AG04449 (cell line): ENCODE measurements at places on chromosomes 5 and 9.
A peak's percentile ranks its signal among the peaks of the same experiment; 100 is the strongest.

GRCh38 chr5:77912721-77913120 is 136.6 kb upstream of the TBCA start:
- no peak for DNase-seq

DNA sequence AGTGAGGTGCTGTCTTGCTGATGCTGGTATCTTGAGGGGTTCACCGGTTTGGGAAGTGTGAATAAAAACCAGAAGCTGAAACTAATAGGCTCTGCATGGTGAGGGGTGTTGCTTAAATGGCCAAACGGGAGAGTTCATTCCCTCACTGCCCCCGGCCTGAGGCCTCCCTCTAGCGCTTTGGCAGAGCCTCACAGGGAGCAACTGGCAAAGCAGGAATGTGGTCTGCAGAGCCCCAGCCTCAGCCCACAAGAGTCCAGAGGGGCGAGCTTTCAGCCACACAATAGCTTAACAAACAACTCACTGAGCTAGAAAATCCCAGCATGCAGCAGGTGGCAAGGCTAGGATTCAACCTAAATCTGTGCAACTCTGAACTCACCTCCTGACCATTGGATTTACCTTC is 234.8 kb downstream of the MED10 start:
- DNase-seq, result no peak

GRCh38 chr9:110776221-110776620 is 107.6 kb downstream of the MUSK start:
- DNase-seq, result no peak

- no peak for DNase-seq
Measured at GRCh38 chr9:83794051-83794450, 23.5 kb downstream of the GKAP1 start.

GRCh38 chr9:86668488-86668887 is 278.8 kb downstream of the GAS1 start:
- no peak for DNase-seq

DNA sequence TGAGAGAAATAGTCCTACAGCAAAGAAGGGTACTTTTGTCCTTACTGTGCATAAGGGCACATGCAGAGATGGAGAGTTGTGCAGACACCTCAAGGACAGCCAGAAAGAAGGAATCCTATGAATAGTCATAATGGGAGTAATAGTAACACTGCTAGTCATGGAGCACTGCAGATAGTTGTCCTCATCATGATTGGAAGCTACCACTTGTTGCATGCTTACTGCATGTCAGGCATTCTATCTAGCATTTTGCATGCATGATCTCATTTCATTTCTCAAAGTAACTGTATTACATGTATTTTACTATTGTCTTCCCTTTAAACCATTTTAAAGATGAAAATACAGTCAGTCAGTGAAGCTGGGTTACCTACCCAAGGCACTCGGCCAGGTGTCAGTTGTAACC is 81.3 kb downstream of the PIK3R1 start:
- no peak for DNase-seq

DNA sequence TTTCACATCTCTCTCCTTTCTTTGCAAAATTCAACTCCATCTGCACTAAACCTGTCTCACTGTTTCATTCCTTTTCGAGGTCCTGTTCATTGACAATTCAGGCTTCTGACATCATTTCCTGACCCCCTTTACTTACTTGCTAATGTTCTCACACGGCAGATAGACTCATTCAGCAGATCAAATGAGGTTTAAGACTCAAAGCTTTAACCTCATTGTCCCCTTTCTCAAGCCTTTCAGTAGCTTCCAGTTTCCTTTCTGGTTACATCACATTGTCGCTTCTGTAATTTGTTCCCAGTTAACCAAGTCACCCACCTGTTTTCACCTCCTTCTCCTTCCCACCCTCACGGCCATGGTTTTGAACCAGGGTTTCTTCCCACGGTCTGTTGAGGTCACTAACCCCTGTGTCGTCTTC is 143.4 kb upstream of the OTULINL start:
- DNase-seq, result no peak

DNA sequence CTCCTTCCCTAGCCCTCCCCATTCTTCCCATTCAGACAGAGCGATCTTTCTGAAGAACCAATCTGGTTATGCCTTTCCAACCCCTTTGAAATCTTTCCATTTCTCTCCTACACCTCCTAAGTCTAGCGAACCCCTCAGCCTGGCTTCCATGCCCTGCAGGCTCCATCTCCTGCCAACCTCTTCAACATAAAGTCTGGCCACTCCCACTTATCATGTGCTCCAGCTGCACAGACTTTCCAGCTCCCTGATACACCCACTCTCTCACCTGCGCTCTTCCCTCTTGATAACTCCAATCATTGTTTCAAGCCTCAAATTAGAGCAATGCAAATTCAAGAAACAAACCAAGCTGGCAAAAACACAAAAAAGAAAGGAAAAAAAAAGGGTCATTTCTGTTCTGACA is 3.8 kb upstream of the ORM1 start:
- DNase-seq, result no peak

- DNase-seq, result no peak
Measured at GRCh38 chr5:160471761-160472160, 50.1 kb downstream of the PTTG1 start.

DNA sequence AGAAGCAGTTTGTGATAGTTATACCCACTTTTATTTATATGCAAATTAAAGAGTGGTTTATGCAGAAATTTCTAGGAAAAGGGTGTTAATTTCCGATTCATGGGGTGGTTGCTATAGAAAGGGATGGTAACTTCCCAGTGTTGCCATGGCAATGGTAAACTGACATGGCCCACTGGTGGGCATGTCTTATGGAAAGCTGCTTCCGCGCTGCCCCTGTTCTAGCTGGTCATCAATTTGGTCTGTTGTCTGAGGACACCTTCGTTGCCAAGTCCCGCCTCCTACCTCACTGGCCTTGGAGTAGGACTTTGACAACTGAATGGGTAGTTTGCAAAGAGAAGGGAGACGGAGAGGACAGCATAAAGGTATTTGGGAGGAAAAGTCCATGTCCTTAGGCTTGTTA is 74.0 kb upstream of the SMIM23 start:
- no peak for DNase-seq

DNA sequence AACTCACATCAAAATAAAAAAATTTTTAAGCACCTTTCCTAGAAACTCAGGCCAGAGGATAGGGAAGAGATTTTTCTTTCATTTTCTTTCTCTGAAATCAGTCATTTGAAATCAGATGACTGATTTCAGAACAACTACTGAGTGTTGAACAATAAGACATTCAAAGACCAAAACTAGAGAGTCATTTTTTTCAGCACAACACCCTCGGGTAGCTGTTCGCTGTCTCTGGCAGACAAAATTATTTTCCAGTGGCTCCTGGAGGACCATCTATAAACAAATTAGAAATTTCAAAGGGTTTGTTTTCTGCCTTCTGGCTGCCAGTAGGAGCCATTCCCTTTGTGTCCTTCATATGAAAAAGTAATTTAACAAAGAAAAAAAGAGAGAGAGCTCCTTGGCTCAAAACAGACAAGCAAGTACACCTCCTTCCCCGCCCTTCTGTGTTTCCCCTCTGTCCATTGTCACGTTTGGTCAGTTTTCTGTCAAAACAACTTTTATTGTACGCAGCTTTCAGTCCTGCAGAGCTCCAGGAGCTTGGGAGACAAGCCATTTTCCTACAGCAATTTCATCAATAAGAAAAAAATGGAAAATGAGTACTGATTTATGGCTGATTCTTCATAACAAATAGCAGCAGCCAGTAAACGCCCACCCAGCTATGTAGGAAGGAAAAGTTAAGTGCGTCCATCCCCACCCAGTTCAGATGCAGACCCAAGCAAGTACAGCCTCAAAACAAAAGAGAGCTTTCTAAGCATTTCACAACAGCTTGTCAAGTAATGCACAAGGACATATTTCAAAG is 405.2 kb downstream of the ZNF608 start:
- no peak for DNase-seq

GRCh38 chr5:139273322-139273571 is 20.3 kb upstream of the MATR3 start:
- DNase-seq, result no peak

GRCh38 chr5:78677777-78678668 is 29.5 kb upstream of the LHFPL2 start:
- peak; percentile 84 for DNase-seq

- no peak for DNase-seq
Measured at GRCh38 chr9:115910959-115911358, 242.6 kb upstream of the PAPPA start.

DNA sequence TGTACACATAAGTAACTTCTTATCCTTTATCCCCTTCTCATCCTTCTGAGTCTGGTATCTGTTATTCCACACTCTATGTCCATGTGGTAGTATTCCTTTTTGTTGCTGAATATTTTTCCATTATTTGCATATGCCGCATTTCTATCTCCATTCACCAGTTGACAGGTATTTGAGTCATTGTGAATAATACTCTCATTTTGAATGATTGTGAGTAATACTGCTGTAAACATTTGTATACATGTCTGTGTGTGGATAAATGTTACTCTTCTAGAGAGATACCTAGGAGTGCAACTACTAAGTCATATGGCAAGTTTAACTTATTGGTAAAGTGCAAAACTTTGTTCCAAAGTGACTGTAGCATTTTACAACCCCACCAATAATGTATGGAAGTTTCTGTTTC is 15.6 kb downstream of the RIC1 start:
- DNase-seq, result no peak

GRCh38 chr9:13213337-13213736 is 66.2 kb downstream of the MPDZ start:
- peak; percentile 7 for DNase-seq

DNA sequence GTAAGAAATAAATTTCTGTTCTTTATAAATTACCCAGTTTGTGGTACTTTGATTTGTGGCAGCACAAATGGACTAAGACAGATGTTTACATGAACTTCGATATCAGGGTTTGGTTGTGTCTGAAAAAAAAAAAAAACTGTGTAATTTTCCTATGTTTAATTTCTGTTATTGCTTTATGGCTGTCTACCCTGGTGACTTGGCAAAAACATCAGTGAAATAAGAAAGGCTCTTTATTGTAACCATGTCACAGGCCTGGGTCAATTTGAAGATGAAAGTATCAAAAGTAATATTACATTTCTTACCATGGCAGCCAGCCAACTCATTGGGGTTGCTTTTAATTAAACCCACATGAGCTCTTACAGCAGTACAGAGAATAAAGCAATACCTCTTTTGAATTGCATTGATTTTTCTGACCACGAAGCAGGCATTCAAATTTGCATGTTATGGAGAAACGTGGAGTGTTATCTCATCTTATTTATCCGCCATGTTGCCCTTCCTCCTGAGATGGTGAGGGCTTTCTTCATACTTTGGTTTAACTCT is 20.6 kb upstream of the SV2C start:
- no peak for DNase-seq

- DNase-seq, result no peak
Measured at GRCh38 chr9:114898741-114899140, 31.6 kb downstream of the TNFSF8 start.

DNA sequence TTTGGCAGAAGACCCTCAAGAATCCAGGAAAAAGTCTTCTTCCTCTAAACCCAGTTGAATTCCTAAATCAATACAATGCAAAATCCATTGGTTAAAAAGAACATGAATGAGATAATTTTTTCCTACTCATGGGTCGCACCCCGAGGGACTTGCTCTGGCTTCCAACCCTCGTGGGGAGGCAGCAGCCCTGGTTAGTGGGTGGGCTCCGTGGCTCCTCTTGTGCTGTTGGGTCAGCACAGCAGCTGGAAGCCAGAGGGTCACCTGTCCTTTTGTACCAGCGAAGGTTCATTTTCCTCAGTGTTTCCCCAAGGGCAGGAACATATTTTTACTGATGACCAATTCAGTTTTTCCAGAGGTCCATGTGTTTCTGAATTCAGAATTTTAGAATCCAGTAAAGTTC is 120.6 kb upstream of the S1PR3 start:
- DNase-seq, result no peak
